ENCODE measurements at places on chromosomes 16 and 17.

- DNase-seq: no peak
Measured at GRCh38 chr17:72624652-72625051, 467.8 kb downstream of the SLC39A11 start.

DNA sequence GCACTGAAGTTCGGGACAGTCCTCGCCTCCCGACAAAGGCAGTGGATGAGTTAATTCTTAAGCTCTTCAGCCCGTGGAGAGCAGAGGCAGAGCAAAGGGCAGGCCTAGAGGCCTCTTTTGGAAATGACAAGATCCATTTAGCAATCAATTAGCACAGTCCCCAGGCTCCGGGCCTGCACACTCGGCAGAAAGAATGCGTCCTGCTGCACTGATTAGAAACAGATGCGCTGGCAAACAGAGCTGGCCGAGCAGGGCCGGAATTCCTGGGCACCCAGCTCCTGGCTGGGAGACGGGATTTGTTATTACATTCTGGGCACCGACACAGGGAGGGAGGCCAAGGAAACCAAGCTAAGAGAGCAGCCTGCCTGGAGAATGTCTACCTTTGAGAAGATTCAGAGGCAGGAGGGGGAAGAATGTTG lies 162.9 kb downstream of the COPRS start:
- DNase-seq: no peak

DNA sequence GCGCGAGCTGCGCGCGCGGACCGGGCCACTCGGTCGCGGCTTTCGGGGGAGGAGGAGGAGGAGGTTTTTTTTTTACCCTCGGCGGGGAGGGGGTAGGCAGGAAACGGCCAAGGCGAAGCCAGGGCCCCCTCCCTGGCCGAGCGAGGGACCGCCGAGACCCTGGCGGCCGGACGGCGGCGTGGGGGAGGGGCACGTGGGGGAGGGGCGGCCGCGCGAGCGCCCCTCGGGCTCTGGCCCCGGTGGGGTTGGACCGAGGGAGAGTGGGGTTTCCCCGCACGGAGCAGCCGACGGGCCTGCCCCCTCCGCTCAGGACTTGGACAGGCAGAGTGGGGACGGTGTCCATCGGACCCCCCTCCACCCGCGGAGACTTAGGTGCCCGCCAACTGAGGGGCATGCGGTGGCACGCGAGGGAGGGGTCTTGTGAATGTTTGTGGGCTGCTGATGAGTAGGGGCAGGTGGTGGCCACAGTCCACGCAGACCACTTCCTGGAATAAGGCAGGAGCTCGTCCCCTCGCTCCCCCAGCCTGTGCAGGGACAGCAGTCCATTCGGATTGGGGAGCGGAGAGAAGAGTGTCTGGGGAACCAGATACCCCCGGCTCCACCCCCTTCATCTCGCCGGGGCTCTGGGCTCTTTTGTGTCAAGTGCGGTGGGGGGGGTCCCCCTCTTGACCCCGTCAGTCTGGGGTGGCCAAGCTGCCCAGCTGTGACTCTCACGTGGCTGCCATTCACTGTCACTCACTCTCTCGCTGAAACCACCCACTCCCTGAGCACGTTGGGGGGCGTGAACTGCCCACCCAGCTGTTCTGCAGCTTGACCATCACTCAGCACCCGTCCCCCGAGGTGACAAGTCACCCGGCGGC lies 3.0 kb upstream of the CHD3 start:
- peak; percentile 53 for DNase-seq

DNA sequence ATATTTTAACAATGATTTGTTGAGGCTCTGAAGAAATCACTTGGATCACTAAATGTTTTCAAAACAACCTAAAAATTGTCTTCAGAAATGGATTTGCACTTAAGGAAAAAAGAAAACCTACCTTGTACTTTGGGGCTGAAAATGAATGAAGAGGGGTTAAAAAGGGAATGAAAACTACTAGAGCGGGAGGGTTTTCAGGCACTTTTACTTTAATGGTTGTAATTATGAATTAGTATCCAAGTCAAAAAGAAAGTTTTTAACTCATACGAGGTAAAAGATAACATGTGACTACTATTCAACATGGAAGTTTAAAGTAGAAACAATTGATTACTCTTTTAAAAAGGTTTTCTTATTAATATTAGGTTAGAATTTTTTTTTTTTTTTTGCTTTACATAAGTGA lies 5.1 kb downstream of the IGF2BP1 start:
- DNase-seq: no peak

Data from activated CD4-positive, alpha-beta memory T cell treated with anti-CD3 and anti-CD28 coated beads, Interleukin-2, amount 10 ng/mL, durations not matched to agents 7 days and 5 days (primary cell).